ENCODE measurements at places on chromosomes 3 and 15. TPM values are rescaled to one million over a fixed set of nuclear protein-coding genes. Genes with fewer than 3 reads are reported as not detected.

The PRR23B gene
- total RNA-seq = not detected

The CYP11A1 gene
- total RNA-seq = 2.0 TPM

The OIP5 gene
- total RNA-seq = 9.7 TPM

DNA sequence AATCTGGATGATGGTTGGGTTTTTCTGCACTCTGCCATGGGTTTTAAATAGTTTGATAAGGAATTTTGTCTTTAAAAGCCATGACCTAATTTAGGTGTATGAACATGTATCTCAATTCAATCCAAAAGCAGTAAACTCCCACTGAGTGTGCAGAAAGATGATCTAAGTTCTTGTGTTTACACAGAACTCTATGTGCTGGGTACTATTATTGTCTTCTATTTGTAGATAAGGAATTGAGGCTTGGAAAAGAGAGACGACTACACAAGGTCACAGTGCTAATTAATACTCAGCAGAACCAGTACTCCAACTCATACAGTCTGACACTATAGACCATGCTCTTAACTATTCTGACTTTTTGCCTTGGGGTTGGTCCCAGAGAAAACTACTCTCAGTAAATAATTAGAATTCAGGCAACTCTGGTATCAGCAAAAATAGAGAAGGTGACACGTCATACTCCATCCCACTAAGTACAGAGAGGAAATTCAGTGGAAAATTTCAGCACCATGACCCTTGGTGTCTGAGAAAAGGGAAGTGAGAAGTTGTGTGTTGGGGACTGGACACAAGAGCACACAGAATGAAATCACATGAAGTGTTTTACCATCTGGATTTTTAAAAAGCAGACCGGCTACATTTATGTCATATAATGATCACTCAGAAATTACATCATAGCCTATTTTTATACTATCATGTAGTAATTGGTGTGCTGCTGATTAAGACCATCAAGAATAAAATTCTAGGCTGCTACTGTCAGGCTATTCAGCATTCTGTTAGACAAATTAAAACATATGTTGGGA, 18.3 kb upstream of the MYH15 start:
- no peaks in the 10 kb centered on the region for H3K36me3 ChIP-seq
- H3K27me3 ChIP-seq = no peaks in the 10 kb centered on the region
- no peak overlapping the region for H3K4me3 ChIP-seq

All from progenitor cell of endocrine pancreas (in vitro differentiated cells).